ENCODE measurements at places on chromosomes 1 and 21.

DNA sequence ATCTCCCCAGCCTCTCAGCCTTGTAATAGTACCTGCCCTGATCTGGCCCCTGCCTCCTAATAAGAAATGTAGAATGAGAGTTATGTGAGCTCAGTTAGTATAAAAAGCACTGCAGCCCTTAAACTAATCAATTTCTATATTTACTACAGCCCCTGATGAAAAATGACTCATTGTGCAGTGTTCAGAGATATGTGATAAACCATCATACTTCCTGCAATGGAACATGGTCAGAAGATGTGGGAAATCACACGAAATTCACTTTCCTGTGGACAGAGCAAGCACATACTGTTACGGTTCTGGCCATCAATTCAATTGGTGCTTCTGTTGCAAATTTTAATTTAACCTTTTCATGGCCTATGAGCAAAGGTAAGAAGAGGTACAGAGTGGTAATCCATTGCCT is 176.8 kb upstream of the PDE4B start:
- DNase-seq = no peak

DNA sequence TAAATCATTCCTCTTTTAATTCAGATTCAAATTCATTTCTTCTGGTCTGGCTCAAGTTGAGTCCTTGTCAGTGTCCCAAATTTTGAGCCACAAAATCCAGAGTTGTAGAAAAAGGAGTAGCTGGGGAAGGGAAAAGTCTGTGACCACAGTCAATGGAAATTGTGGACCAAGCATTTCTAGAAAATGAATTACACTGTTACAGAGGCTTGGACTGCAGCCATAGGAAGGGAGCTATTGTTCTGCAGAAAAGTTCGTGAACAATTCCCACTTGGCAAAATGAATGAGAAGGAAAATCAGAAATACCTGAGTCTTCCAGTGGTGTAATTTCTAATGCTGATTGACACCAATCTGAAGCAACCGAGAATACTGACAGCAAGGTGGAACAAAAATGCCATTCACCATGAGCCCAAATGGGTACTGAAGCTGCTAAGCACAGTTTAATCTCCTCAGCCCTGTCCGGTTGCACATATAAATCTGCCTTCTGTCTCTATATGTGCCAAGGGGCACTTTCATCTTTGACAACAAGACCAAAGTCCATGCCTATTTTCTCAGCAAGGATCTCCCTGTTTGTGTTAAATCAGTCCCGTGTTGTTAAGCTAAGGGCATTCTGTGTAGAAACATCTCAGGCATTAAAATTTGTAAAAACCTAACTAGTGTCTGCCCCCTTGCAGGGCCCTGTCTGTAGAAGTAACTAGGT is 51.3 kb downstream of the TEX35 start:
- no peak for DNase-seq

- DNase-seq = no peak
These were observed 77.2 kb upstream of the CTTNBP2NL start for GRCh38 chr1:112318698-112319370.

DNA sequence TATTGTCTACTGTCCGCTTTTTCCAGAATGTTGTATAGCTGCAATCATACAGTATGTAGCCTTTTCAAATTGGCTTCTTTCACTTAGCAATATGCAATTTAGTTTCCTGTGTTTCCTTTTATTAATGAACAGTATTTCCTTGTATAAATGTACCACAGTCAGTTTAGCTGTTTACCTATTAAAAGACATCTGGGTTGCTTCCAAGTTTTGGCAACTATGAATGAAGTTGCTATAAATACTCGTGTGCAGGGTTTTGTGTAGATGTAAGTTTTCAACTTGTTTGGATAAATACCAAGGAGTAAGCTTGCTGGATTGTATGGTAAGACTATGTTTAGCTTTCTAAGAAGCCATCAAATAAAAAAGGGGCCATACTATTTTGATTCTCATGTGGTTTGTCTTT is 24.4 kb upstream of the KCNJ6 start:
- no peak for DNase-seq

GRCh38 chr1:182392050-182393028 is 749 bp upstream of the GLUL start:
- DNase-seq = peak; percentile 73

GRCh38 chr21:35249636-35250035 is 200.5 kb upstream of the RUNX1 start:
- DNase-seq = no peak

- DNase-seq = no peak
These were observed 13.2 kb upstream of the UMODL1 start for GRCh38 chr21:42057851-42058437.

GRCh38 chr1:84174051-84174556 is 30.0 kb downstream of the PRKACB start:
- peak; percentile 35 for DNase-seq

GRCh38 chr1:28447679-28448078 is 58.2 kb upstream of the RCC1 start:
- no peak for DNase-seq

DNA sequence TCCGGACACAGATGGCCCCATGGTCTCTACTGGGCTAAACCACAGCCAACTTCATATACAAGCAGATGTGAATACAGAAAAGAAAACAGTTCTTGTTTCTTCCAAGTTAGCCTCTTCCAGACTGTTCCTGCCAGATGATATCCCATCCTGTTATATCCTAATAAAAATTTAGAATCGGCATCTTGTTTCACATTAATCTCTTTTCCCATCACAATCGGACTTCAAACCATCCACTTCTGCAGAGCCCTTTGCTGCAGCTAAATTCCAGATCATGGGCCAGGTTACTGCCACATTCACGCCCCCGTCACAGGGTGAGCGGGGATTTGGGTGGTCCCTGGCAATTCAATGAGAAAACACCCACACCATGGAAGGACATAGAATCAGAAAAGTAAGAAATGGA is 57.2 kb downstream of the NPHP4 start:
- DNase-seq = no peak

GRCh38 chr1:242467556-242468145 is 56.8 kb downstream of the PLD5 start:
- peak; percentile 47 for DNase-seq

- peak; percentile 23 for DNase-seq
These were observed 21.1 kb downstream of the PLA2G4A start for GRCh38 chr1:186849826-186850225.

DNA sequence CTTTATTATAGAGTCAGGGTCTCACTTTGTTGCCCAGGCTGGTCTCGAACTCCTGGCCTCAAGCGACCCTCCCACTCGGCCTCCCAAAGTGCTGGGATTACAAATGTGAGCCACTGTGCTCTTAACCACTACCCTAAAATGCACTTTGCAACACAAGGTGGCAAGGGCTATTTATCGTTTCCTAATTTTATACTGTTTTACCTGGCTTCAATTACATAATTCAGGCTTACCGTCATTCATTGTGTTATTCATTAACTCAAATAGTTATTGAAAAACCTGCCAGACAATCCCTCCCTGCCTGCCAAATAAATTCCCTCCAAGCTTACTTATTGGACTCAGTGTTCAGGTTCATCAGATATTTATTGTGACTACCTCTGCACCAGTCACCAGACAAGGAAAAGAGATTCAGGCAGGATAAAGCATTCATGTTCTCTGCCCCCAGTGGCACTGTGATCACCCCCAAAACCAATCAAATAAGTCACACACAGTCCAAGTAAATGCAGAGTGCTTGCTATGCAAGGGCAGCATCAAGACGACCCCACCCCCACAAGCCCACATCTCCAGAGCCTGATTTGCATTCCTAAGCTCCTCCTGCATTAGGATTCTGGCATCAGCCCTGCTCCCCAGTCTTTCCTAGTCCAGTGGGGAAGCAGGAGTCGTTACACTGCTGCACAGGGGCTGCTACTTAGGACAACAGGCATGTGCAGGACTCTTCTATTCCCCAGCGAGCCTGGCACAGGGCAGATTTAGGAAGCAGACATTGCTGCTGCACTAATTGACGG is 8.1 kb downstream of the PAQR7 start:
- DNase-seq = no peak

GRCh38 chr1:166980383-166980782 is 5.0 kb upstream of the ILDR2 start:
- DNase-seq = no peak

DNA sequence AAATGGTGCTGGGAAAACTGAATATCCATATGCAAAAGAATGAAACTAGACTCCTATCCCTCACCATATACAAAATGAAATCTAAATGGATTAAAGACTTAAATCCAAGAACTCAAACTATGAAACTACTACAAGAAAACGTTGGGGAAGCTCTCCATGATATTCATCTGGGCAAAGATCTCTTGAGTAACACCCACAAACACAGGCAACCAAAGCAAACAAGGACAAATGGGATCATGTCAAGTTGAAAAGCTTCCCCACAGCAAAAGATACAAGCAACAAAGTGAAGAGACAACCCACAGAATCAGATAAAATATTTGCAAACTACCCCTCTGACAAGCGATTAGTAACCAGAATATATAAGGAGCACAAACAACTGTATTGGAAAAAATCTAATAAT is 13.8 kb downstream of the TTC13 start:
- DNase-seq = no peak

DNA sequence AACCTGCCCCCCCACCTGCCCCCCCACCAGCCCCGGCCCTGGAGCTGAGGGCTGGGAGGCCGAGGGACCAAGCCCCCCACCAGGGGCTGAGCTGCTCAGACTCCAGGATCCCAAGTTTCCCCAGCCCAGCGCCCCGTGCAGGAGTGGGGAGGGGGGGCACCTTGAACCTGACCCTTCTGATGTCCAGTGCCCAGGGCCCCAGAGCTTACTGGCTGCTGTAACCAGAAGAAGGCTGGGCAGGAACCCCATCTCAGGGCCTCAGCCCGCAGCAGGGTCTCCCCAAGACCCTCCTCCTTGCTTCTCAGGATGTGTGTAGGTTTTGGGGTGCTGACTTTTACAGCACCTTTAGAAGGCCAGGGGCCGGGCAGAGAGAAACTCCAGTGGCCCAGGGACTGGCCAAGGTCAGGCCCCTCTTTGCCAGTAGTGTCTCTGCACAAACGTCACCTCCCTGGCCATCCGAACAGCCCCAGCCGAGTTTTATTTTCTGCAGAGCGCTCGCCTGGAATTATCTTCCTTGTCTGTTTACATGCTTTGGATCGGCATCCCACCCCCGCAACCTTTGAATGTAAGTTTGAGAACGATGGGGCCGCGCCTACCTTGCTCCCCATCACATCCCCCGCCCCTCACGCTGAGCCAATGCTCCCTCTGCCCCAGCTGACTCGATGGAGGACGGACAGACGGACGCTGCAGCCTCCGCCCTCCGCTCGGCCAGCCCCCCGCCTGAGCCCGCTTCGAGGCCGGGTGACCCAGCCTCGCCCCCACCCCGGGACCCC is 70.1 kb upstream of the CASZ1 start:
- peak; percentile 30 for DNase-seq

DNA sequence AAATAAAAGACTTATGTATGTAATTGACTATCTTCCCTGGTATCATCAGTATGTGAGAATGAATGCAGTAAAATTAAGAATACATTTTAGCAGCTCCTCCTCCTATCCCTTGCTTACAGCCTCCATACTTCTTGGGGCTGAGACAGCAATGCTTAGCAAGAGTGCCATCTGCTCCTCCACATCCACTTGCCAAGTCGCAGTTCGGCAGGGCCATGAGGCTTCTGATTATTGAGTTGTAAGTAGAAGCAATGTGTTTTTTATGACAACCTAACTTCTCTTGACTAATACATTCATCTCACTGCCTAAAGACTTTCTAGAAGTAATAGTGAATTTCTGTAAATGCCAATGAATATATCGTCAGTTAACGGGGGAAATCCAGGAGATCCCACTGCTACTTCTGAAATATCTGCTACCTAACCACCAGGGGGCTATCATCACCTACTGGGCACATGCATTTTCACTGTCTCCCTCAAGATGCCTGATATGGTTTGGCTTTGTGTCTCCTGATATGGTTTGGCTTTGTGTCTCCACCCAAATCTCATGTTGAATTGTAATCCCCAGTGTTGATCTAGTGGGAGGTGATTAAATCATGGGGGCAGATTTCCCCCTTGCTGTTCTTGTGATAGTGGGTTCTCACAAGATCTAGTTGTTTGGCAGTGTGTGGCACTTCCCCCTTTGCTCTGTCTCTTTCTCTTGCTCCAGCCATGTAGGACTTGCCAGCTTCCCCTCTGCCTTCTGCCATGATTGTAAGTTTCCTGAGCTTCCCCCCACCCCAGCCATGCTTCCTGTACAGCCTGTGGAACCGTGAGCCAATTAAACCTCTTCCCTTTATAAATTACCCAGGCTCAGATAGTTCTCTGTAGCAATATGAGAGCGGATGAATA is 59.6 kb downstream of the EXTL2 start:
- no peak for DNase-seq

DNA sequence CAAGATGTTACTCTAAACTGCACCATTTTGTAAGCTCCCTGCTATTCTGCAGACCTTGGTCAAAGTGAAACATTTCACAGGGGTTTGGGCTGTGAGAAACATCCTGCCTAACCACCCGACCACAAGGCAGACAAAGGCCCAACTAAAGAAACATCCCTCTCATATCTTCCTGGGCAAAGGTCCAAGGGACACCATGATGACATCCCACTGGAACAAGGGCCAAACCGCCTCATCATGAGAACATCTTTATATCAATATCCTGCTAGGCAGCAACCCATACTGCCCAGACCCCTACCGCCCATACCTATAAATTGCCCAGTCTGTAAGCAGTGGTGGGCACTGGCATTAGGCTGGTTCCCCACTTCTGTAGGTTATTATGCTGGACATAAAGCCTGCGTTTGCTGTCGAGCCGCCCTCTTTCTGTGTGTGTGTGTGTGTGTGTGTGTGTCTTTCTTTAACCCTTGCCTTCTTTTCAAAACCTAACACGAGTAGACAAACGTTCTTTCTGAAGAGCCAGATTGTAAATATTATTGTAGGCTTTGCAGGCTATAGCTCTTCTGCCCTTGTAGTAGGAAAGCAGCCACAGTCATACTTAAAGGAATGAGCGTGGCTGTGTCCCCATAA is 1.0 kb upstream of the PPIE start:
- DNase-seq = no peak

DNA sequence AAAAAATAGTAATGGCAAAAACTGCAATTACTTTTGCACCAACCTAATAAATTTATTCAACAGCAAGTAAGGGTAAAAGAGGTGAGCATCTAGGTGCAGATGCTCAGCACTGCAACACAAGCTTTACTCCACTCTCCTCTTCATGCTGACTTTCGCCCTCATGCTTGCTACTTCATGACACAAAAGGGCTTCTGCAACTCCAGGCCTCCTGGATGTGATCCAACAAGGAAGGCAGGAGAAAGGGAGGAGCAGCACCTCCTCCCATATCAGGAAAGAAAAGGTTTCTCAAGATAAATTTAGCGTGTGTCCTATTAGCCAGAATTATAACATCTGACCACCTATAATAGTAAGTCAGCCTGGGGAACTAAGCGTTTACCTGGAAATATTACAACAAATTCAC is 11.6 kb downstream of the SYF2 start:
- no peak for DNase-seq

DNA sequence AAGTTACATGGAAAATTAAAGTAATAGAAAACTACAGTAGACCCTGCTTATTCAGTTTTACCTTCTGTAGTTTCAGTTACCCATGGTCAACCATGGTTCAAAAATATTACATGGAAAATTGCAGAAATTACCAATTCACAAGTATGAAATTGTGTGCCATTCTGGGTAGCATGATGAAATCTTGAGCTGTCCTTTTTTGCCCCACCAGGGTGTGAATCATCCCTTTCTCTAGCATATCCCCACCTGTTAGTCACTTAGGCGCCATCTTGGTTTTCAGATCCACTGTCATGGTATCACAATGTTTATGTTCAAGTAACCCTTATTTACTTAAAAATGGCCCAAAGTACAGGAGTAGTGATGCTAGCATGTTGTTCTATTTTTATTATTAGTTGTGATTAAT is 3.5 kb upstream of the LRIF1 start:
- DNase-seq = no peak

All from adipocyte (in vitro differentiated cells).